ENCODE measurements at places on chromosomes 6 and 20.
A peak's percentile ranks its signal among the peaks of the same experiment; 100 is the strongest.

DNA sequence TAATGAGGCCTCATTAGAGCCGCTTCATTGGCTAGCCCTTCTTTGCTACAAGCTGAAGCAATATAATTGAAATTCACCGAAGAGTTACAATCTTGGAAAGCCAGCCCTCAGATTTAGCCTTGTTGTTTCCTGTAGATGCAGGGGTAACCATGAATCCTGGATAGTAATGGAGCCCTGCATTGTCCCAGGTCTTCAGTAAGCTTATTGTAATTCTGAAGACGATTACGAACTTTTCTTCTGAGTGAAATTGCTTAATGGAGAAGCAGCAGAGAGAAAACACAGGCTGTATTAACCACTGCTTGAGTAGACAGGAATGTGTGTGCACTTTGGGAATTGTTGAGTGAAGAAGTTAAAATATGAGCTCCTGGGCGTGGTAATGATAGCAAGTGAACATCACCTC is 26.3 kb upstream of the NAA20 start:
- DNase-seq, result peak; percentile 45

GRCh38 chr6:74071214-74071613 is 375.2 kb downstream of the CD109 start:
- peak; percentile 40 for DNase-seq

- DNase-seq, result no peak
Observed at GRCh38 chr6:86685230-86685797, 252.0 kb upstream of the HTR1E start.

GRCh38 chr6:22613695-22614094 is 44.3 kb downstream of the HDGFL1 start:
- peak; percentile 25 for DNase-seq

DNA sequence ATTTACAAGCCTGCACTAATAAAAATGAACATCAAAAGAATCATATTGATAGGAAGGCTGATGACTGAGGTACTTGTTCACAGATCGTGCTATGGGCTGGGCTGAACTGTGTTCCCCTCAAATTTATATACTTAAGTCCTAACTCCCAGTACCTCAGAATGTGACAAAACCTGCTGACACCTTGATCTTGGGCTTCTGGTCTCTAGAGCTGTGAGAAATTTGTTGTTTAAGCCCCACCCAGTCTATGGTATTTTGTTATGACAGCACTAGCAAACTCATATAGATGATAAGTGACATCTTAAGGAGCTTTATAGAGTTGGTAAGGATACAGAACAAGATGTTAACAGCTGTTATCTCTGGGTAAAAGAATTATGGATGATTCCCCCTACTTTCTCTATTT is 13.8 kb downstream of the UBE2V1 start:
- DNase-seq, result no peak

- DNase-seq, result no peak
Observed at GRCh38 chr6:126180585-126180984, 159.3 kb upstream of the CENPW start.

DNA sequence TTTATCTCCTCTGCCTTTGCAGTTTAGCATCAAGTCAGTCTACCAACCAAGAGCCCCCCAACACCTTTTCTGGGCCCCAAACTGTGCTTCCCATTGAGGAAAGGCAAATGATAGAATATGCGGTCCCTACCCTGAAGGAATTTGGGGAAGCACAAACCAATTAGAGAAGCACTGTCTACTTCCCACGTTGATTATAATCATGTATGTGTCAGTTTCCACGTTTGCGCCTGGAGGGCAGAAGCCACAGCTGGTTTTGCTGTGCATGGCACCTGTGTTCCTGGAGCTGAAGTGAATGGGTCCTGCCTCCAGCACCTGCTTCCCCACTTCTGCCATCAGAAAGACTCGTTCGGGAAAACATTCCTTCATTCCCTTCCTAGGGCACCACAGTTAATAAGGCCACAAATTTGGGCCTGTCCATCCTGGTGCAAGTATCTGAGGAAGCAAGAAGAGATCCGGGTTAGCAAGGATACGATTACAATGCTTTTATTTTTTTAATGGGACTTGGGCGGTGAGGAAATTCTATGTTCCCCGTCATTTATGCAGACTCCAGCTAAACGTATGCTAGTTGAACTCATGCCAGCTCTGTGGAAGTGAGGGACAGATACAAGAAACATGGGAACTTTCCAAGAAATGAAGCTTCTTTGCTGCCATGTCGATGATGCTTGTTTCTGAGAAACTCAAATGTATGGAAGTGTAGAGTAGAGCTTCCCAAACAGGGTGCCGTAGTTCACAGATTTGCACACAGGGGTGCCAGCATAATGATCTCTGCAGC is 333.5 kb downstream of the NRN1 start:
- no peak for DNase-seq

GRCh38 chr6:77292564-77293546 is 170.4 kb downstream of the HTR1B start:
- peak; percentile 37 for DNase-seq

DNA sequence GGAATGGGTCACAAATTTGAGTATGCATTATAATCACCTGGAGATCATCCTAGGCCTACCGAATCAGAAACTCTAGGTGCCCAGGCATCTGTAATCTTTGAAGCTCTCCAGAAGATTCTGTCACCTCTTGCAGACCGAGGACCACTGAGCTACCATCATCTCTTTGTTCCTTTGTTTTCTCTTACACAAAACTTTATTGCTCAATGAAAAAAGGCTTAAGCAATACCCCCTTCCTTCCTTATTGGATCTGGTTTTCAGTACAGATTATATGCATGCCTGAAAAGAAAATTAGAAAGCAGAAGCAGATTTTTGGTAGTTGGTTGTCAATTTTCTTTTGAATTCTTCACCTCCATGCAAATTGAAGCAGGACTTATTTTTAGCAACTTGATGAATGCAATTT is 31.3 kb downstream of the STX11 start:
- DNase-seq, result no peak

DNA sequence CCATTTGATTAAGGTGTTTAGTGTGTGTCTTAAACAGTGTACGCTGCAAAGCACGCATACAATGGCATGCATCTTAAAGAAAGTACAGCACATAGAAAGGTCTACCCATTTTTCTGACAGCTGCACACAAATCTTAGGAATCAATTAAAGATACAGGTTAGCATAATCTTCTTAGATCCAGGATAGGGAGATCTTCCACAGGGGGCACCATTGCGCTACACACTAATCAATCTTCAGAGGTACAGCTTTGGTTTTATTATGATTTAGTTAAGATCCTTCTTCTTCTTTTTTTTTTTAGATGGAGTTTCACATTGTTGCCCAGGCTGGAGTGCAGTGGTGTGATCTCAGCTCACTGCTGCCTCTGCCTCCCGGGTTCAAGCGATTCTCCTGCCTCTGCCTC is 63.7 kb upstream of the BEND3 start:
- no peak for DNase-seq

- DNase-seq, result no peak
Observed at GRCh38 chr20:2918096-2919049, 45.1 kb downstream of the PTPRA start.

- DNase-seq, result no peak
Observed at GRCh38 chr6:95978230-95978629, 37.5 kb upstream of the FUT9 start.

- DNase-seq, result no peak
Observed at GRCh38 chr6:148565321-148565926, 181.4 kb upstream of the UST start.

GRCh38 chr6:160253292-160253691 is 5.3 kb downstream of the SLC22A2 start:
- DNase-seq, result no peak

GRCh38 chr6:35047265-35048011 is 93.7 kb downstream of the TCP11 start:
- DNase-seq, result peak; percentile 60

GRCh38 chr6:138973466-138974153 is 14.4 kb downstream of the REPS1 start:
- peak; percentile 71 for DNase-seq

GRCh38 chr6:111730864-111731263 is 125.2 kb upstream of the TRAF3IP2 start:
- peak; percentile 31 for DNase-seq

GRCh38 chr6:161377116-161377515 is 103.3 kb upstream of the AGPAT4 start:
- DNase-seq, result no peak

DNA sequence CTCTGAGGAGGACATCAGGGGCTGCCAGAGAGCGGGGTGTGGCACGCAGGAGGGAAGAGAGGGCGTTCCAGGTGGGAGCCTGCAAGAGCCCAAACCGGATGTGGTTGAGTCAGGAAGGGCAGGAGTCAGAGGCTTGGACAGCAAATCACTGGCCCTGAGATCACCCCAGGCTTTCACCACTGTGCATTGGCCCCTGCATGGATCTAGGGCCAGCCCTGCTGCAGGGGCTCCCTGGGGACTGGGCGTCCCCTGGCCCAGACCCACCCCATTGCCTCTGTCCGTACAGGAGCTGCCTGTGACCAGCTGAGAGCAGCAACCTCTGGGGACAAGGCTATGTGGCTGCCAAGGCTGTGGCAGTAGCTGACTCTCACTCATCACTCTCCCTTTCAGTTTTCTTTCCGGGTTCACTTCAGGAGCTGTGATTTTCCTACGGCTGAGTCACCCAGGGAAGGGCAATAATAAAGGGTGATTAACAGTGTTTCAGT is 33.9 kb downstream of the KCNK17 start:
- DNase-seq, result no peak

DNA sequence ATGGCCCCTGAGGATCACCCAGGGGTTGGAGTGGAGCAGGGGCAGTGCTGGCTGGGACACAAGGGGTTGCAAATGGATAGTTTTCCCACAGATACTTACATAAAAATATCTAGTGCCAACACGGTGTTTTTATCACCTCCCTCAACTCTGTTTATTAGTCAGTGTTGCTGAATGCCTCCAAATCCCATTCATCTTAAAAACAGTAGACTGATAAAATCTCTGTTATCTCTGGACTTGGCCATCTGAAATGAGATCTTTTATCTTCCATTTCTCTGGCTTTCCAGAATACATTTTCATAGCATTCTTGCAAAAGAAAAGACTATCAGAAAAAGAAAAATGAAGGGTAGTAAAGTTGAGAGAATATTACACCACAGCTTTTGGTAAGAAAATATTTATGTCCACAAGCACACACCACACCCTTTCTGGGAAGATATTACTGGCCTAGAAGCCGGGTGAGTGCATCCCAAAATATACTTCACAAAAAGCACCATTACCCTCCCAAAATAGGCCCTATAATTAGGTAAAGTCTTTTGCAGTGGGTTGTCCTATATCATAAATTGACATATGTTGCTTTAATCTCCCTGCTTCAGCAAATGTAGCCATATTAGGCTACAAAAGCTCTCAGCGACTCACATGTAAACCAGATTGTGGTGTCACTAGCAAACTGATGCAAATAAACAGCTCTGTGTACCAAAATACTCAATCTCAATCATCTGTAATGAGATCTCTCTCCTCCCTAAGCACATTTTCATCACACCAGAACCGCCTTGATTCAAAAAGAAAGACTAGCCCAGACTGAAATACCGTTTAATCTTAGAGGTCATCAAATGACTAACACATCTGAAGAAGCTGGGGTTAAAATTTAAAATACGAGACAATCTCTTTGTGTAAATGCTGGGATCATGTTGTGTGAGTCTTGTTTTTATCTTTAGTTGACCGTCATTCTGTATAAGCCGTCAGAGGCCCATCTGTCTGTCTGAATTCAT is 96.7 kb downstream of the FYN start:
- DNase-seq, result peak; percentile 78

DNA sequence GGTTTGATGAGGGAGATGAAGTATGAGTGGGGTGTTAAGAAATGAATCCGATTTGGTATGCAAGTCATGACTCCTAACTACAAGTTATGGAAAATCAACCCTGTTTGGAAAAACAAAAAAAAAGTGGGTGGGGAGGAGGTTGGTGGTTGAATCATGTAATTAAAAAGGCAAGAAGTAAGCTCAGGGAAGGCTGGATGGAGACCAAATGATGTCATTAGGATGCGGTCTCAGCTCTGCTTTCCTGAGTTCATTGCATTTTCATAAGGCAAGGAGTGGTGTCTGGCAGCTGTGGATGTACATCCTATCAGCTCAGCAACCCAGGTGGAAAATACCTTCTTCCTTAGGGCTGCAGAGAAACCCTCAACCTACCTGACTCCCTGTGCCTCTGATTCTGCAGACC is 60.4 kb upstream of the AKAP12 start:
- peak; percentile 55 for DNase-seq

- DNase-seq, result no peak
Observed at GRCh38 chr6:105886814-105887544, 199.2 kb upstream of the PRDM1 start.

DNA sequence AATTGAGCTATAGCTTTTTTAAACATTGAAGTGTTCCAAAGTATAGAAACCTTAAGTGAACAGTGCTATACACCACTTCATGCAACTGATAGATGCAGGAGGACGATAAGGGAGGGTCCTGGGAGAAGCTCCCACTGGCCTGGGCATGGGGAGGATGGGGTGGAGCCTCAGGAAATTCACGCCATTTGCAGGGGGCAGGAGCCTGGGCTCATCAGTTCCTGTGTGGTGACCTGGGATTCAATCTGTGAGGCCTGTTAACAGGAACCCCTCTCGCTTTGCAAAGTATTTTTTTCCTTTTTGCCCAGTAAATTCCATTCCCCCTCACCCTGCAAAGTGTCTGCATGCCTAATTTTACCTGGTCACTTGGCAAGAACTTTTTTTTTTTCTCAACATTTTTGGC is 11.0 kb upstream of the ASCC3 start:
- no peak for DNase-seq

GRCh38 chr6:134173366-134173725 is 120.9 kb upstream of the SLC2A12 start:
- DNase-seq, result no peak

GRCh38 chr20:577167-577791 is 32.8 kb downstream of the TCF15 start:
- no peak for DNase-seq

DNA sequence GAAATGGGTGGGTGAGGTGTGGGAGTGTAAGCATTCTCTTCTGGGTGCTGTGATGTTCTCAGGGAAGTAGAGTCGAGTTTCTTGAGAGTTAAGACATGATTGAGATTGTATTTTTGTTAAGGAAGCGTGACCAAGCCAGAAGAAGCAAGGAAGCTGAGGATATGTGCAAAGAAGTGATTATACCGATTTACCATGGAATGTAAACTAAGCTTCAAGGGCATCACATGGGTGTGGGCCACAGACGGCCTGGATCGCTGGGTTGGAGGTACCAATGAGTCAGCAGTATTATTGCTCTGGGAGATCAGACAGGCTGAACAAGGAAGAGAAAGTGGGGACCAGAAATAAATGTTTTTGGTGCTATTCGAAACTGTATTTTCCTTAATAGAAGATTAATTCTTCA is 184.1 kb upstream of the GMDS start:
- no peak for DNase-seq

- no peak for DNase-seq
Observed at GRCh38 chr20:51284871-51285270, 257.6 kb downstream of the NFATC2 start.

GRCh38 chr6:12875051-12875450 is 158.5 kb downstream of the PHACTR1 start:
- no peak for DNase-seq

All from umbilical cord (tissue), 2 donors.